Activated naive CD4-positive, alpha-beta T cell treated with anti-CD3 and anti-CD28 coated beads, Interleukin-2, amount 50 U/mL, for 72 hours (primary cell): ENCODE measurements at places on chromosomes 1 and 21.
A peak's percentile ranks its signal among the peaks of the same experiment; 100 is the strongest.

GRCh38 chr1:109193653-109194590 lies 19.8 kb upstream of the SARS1 start:
- DNase-seq = peak; percentile 79

GRCh38 chr1:33721301-33721815 lies 142.5 kb upstream of the HMGB4 start:
- DNase-seq = no peak

GRCh38 chr21:16193496-16194094 lies 463.8 kb downstream of the USP25 start:
- DNase-seq = no peak

DNA sequence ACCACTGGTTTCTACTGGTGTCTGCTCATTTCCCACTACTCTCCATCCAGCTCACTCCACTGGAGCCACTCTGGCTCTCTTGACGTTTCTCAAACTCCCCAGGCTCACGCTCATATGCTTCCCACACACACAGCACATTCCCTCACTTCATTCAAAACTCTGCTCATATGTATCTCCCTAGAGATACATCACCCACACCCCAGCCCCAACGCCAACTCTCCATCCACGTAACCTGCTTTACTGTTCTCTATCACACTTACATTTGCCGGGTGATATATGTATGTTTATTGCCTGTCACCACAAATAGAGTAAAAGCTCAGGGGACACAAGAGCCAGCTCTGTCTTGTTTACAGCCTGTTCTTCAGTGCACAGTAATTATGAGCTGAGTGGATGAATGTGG lies 22.2 kb downstream of the EBNA1BP2 start:
- DNase-seq = no peak

- no peak for DNase-seq
These were observed 119.2 kb upstream of the RAB3GAP2 start for GRCh38 chr1:220391491-220391890.

DNA sequence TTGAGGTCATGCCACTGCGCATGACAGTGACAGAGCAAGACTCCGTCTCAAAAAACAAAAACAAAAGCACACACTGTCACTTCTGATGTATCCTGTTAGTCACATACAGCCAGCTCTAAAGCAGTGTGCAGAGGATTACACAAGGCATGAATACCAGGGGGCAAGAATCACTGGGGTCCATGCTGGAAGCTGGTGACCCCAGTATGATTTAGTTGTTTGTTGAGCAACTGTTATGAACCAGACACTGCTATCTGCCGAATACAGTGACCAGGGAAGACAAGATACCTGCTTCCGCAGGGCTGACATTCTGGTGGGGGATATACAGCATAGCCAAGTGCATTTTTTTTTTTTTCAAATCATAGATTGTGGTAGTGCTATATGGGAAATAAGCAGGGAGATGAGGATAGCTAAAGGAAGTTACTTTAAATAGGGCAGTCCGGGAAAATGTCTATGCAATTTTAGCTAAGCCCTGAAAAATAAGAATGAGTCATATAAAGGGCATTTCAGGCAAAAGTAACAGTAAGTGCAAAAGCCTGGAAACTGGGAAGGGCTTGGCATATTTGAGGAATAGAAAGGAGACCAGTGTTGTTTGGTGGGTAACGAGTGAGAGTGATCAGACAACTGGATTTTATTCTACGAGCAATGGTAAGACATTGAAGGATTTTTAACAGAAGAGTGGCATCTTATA lies 69.7 kb downstream of the ADSS2 start:
- no peak for DNase-seq

DNA sequence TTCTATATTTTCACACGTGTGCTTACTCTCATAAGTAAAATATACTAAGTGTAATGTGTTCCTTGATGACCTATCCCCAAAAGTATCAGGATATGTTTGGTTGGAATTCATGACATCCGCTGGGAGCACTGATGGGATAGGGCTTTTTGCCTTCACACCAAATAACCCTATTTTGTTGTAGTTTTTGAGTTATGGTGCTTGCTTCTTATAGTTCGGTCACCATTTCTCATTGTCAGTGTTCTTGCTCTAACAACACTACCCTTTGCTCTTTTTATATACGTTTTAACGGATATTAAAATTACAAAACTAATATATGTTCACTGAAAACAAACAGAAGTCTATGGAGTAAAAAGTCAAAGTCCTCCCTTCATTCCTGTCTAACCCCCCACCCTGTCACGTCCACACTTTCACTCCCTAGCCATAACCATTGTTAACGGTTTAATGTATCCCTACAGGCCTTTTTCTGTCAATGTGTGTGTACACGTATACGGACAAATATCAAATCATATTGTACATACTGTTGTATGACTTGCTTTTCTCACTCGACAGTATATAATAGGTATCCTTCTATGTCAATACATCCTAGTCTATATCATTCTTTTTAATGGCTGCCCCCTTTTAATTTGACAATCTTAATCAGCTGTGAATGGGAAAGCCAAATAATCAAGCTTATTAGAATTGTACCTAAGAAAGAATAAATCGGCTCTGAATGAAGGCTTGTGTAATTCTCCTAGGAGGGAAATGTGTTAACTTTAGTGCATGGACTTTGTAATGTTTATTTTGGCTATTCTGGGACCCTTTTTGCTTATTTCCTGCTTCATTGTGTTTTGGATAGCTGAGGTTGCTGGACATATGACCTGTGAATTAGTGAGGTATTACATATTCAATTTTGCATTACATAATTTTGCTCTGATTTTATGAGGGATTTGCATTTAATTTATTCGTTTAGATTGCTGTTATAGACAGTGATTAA lies 3.5 kb upstream of the RNF220 start:
- no peak for DNase-seq

GRCh38 chr1:38744452-38745350 lies 114.9 kb downstream of the RRAGC start:
- no peak for DNase-seq

GRCh38 chr21:25934771-25935224 lies 200.0 kb downstream of the GABPA start:
- DNase-seq = peak; percentile 18

GRCh38 chr21:46557919-46558392 lies 46.9 kb downstream of the S100B start:
- no peak for DNase-seq

- DNase-seq = no peak
These were observed 23.4 kb upstream of the TARDBP start for GRCh38 chr1:10989095-10989494.

GRCh38 chr1:31576201-31576669 lies at the start of gene TINAGL1:
TINAGL1 (plus strand) TSS chr1:31576515; CDS start chr1:31577149, 634 bp downstream.
- DNase-seq = no peak

GRCh38 chr1:207794861-207795260 lies 43.0 kb downstream of the CD46 start:
- no peak for DNase-seq

GRCh38 chr1:235017719-235018118 lies 110.9 kb downstream of the TOMM20 start:
- DNase-seq = no peak

DNA sequence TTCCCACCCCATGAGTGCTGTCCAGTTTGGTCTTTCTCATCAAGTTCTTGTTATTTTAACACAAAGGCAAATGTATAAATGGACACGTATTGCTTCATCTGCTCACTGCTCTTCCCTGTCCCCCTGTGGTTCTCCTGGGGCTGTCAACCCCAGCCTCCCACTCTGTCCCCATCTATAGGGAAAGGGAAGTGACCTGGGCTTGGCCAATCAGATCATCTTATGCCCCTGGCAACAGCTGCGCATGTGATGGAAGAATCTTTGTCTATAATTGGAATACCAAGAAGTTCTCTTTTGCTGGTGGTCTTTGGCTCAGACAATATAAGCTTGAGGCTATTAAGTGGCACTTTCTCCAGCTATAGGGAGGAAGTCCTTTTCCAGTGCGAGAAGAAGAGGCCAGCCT lies 4.7 kb upstream of the CCSAP start:
- no peak for DNase-seq

GRCh38 chr1:160781914-160782689 lies 13.9 kb upstream of the LY9 start:
- DNase-seq = no peak

DNA sequence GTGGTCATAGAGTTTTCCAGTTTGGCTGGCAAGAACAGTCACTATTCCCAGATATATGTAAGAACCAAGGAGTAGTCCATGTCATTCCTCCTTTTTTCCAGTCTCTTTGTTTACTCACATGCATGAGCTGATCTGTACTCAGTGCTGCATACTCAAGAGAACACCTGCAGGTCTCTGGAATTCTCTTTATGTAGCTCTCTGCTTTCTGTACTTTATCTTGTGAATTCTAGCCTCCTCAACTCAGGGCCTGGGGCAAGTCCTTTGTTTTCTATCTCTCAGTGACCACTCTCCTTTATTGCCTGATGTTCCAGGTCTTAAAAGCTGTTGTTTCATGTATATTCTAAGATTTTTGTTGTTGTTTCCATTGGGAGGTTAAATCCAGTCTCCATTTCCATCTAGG lies 478.9 kb downstream of the DPYD start:
- no peak for DNase-seq

- DNase-seq = no peak
These were observed 30.6 kb upstream of the JUN start for GRCh38 chr1:58814251-58815068.

- DNase-seq = peak; percentile 93
These were observed at the start of gene URB1 for GRCh38 chr21:32392880-32393676. URB1 (minus strand) TSS chr21:32393012; CDS start chr21:32392910, 102 bp downstream.

- no peak for DNase-seq
These were observed 8.8 kb downstream of the TMCC2 start for GRCh38 chr1:205236526-205236925.

GRCh38 chr1:97046765-97047420 lies 325.3 kb downstream of the PTBP2 start:
- no peak for DNase-seq

GRCh38 chr1:159867664-159868026 lies 5.2 kb upstream of the VSIG8 start:
- no peak for DNase-seq

- no peak for DNase-seq
These were observed 41.4 kb upstream of the AJAP1 start for GRCh38 chr1:4612991-4613390.

DNA sequence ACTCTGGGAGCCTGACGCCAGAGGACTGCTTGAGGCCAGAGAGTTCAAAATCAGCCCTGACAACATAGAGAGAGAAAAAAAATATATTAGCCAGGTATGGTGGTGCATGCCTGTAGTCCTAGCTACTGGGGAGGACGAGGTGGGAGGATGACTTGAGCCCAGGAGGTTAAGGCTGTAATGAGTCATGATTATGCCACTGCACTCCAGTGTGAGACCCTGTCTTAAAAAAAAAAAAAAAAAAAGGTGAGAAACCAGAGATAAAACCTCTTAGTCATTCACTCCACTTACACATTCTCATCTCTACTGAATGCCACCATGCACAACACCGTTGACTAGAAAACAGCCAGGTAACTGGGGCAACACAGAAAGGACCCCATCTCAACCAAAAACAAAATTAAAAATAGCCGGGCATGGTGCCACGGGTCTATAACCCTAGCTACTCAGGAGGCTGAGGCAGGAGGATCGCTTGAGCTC lies 178.1 kb downstream of the SLC45A1 start:
- DNase-seq = peak; percentile 55

GRCh38 chr1:45501505-45501859 lies 1.4 kb downstream of the MMACHC start:
- no peak for DNase-seq

GRCh38 chr1:206801467-206801866 lies 29.2 kb upstream of the IL10 start:
- no peak for DNase-seq

GRCh38 chr1:1321477-1321876 lies 3.0 kb downstream of the INTS11 start:
- no peak for DNase-seq

DNA sequence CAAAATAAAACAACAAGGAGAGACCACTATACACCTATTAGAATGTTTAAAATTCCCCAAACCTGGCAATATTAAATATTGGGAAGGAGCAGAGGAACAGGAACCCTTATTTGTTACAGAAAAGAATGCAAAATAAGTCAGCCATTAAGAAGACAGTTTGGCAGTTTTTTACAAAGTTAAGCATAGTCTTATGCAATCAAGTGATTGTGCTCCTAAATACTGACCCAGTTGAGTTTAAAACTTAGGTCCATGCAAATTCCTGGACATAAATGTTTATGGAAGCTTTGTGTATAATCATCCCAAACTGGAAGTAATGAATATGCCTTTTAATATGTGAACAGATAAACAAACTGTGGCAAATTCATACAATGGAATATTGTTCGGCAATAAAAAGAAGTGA lies 72.9 kb upstream of the RGS4 start:
- no peak for DNase-seq

- no peak for DNase-seq
These were observed 71.2 kb downstream of the DAP3 start for GRCh38 chr1:155759966-155760630.

DNA sequence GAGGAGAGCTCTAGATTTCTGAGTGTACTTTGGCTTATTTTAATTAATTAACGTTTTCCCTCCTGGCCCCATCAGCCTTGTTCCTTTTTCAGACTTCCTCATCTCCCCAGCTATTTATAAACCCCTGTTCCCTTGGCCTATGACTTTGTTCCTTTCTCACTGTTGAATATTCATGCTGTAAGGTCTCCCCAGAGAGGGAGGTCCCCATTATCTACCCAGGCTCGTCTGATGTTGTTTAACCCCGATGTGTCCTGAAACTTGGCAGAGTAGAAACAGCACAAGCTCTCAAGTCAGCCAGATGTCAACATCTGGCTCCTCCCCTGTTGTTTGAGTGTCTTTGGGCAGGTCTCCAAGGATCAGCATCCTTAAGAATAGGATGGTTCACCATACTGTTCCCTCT lies 153.6 kb downstream of the HIVEP3 start:
- DNase-seq = no peak

DNA sequence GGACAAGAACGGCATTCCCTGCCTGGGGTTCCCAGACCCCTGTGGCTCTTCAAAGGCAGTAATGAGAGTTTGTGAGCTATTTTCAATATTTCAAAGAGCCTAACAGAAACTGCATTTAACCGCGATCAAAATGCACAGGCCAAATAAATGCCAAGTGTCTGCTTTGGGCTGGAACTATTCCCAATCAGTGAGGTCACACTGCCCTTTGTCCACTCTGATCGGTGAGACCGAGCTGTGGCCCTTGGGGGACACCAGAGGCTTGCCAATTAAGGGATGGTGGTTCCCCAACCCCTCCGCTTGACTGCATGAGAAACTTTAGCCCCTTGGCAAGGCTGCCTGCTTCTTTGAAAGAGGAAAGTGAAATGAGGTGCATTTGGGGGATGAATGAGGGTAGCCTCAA lies 20.3 kb downstream of the CSMD2 start:
- DNase-seq = no peak

GRCh38 chr21:39111931-39112550 lies 71.2 kb downstream of the PSMG1 start:
- no peak for DNase-seq
